ENCODE measurements at places on chromosomes 11 and 22.

GRCh38 chr11:126483621-126484195 is 128.2 kb downstream of the ST3GAL4 start:
- DNase-seq, result no peak

DNA sequence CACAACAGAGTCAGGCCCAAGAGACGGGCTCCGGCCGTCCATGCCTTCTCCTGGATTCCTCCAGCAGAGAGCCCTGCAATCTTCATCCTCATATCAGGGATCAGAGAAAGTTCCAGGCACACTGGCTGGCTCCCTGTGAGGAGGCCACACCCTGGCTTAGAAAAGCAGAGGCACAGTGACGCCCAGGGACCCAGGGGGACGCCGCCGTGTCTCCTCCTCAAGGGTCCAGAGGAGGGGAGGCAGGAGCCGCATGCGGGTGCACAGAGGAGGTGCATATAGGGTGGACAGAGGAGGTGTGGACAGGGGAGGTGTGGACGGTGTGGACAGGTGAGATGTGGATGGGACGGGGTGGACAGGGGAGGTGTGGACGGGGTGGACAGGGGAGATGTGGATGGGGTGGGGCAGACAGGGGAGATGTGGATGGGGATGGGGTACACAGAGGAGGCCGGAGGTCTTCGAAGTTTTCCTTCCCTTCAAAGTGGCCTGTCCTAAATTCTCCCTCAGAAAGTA is 1521.9 kb downstream of the BRD1 start:
- no peak for DNase-seq

DNA sequence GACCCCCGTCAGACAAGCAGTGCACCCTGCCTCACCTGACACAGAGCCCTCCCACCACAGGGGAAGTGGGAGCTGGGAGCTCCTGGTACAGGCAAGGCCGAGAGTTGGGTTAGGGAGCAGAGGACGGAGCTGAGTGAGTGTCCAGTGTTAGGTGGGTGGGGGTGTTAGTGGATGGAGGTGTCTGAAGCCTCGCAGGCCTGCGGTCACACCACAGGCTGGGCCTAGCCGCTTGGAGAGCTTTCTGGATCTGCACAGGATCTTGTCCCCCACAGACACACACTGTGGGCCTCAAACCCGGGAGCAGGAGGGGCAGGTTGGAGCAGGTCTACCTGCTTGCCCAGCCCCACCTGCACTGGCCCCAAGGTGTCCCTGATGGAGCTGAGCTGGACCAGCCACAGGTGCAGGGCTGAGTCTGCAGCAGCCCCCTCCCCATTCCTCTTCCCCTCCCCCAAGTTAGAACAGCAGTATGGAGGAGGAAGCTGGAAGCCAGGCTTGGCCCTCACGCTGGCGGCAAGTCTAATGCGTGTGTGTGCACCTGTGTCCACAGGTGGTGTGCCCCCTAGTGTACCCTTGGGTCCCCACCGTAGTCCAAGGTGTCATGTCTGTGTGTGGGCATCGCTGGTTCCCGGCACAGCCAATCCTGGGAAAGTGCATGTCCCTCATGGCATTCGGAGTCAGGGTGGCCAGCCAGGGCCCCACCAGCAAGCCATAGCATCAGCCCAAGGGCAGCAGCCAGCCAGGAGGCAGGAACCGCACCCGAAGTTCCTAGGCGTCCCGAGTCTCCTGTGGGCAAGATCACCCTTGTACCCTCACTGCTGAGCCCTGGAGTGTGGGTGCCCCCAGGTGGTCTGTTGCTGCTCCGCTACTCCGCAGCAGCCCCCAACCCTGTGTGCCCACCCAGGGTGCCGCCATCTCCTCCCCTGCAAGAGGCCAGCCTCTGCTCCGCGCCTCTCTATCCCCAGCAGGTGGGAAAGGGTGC is 2.0 kb upstream of the GATD1 start:
- no peak for DNase-seq

DNA sequence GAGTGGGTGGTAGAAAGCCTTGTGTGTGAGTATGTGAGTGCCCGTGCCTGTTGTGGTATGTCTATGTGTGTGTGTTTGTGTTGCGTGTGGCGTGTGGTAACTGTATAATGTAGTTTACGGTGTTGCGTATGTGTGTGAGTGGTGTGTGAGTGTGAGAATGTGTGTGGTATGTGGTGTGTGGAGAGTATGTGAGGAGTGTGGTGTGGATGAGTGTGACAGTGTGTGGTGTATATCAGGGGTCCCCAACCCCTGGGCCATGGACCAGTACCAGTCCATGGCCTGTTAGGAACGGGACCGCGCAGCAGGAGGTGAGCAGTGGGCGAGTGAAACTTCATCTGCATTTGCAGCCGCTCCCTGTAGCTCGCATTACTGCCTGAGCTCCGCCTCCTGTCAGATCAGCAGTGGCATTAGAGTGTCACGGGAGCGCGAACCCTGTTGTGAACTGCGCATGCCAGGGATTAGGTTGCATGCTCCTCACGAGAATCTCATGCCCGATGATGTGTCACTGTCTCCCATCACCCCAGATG is 5.7 kb downstream of the UPK3A start:
- DNase-seq, result no peak

DNA sequence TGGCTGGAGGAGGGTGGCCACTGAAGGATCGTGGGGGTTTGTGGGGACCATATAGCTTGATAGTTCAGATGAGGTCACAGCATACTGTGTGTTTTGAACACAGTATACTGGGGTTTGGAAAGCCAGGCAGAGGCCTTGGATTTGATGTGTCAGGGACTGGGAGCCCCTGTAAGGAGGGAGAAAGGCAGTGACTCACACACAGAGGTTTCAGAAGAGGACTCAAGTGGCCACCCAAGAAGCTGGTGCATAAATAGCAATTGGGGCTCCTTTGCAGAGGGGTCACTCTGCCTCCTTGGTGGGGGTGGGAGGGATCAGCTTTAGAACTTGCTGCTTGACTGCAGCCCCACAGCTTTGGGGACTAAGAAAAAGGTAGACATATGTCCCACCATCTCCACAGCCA is 39.3 kb downstream of the SLC5A1 start:
- DNase-seq, result no peak

DNA sequence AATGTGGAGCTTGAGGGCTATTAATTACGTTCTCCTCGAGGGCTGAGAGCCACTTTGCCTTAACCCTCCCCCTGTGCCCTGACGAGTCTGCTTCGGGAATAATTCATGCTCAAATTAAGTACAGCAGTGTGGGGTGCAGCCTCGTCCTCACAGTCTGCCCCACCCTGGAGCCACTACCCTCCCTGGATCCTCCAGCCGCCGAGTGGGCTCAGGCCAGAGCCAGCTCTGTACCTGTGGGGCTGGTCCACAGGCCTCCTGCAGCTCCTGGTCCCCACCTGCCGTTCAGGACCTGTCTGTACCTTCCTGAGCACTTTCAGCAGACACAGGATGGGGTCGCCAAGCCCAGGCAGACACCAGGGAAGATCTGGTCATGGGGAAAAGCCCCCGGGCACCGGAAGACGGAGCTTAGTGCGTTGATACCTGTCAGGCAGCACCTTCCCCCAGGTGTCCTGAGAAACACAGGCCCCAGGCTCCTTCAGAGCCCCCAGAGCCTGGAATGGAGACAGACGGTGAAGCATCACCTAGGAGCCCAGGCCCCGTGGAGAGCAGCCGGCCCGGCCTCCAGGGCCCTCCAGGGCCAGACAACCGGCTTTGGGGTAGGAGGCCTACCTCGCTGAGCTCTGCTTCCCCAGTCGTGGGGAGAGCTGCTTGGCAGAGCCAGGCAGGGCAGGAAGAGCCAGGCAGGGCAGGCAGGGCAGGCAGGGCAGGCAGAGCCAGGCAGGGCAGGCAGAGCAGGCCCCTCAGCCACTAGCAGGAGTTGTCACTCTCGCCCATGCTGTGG is 9.7 kb downstream of the TSPAN32 start:
- DNase-seq, result no peak

DNA sequence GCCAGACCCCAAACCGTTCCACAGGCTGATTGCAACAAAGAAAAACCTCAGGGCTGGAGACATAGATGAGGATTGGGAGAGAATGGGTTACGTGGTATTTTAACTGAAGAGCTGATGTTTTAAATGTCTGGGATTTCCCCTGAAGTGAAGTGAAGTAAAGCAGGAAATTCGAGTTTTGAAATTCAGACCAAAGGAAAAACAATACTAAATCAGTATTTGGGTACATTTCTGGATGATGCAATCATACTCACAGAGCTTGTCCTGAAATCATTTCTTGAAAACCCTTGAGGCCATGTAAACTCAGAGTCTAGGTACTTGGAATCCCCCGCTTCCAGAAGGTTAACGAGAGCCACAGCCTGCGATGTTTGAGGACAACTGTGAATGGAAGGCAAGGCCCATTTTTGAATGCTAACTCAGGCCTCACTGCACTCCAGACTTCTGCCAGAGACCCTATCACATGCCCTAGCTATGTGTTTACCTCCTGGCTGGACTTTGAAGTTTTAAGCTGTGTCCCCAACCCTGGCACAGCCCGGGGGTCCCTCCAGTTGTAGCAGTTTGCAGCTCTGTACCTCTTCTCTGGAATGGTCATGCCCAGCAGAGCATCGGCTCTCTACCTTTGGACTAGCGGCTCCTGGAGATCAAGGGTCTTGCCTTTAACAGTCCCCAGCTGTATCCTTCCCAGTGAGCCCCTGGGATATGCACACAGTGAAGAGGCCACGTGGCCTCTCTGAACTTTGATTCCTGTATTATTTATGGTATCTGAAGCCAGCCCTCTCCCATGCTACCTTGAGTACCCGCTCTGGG is 5.4 kb upstream of the FTH1 start:
- peak; percentile 23 for DNase-seq

- no peak for DNase-seq
Observed at GRCh38 chr11:73034331-73034730, 107.8 kb downstream of the FCHSD2 start.

DNA sequence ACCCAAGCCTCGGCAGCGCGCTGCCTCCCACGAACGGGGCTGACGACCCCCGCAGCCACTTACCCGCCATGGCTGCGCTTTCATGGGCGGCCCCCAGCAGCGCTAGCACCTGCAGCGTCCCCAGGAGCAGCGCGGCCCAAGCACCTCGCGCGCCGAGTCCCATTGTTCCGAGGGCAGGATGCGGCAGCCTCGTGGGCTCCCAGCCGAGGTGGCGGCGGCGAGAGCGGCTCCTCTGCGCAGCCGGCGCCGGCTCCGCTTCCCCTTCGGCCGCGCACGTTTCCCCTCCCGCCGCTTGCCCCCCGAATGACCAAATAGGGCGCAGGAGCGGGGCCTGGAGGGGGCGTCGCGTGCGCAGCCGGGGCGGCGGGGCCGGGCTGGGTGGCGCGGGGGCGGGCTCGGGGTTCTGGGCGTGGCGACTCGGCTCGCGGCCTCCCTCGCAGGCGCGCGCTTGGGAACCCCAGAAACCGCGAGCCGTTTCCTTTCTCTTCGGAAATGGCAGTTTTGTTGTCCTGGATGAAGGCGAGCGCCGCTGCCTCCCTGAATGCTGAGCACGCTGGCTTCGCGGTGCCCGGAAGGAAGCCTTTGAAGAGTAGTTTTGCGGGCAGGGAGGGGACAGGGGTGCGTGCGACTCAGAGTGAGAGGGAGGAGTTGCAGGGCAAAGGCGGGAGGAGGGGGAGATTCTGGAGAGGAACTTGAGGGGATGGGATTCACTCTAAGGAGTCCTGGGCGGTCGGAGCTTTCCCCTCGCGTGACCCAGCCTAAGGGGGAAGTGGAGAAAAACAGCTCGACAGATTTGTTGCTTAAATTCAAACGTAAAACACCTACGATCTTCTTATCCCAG is at the start of gene TMEM123:
Gene TMEM123, minus strand, starts transcription at position 305 of the 841 bp plus-strand sequence. Its CDS starts 142 bp downstream, at position 163.
- peak; percentile 6 for DNase-seq

GRCh38 chr22:20115691-20116375 is at the start of gene RANBP1:
RANBP1 (plus strand) TSS chr22:20116104; CDS start chr22:20116185, 81 bp downstream.
- DNase-seq, result no peak

DNA sequence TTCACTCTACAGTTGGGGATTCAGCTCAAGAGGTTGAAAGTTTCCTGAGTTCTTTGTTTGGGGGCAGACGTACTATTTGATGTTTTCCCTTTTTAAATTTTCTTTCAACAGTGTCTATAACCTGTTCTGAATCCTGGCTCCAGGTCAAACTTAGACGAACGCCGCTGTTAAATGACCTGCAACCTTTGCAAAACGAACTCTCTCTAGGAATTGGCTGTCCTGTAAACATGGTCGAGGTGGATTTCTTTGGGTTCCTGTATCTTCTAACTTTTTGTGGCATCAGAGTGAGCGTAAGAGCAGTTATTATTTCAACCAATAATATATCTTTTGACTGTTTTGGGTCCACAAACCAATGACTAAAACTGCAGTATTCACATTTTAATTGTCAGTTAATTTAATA is 1.6 kb downstream of the OOSP4A start:
- DNase-seq, result no peak

DNA sequence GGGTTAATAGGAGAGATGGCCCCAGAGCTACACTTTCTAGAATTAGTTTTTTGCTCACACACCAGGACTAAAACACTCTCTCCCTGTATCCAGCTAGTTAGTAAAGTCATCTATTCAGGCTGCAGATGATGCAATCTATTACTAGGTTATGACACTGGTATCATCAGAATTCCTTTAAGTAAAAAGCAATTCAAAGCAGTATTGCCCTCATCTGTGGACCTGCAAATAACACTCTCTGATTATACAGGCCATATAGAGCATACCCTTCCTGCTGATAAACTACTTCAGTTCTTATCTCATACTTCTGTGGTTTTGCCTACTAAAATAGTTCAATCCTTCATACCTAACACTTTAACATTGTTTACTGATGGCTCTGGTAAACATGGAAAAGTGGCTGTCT is 13.5 kb upstream of the MTMR2 start:
- DNase-seq, result no peak

- no peak for DNase-seq
Observed at GRCh38 chr11:83948200-83948599, 662.0 kb upstream of the CCDC90B start.

DNA sequence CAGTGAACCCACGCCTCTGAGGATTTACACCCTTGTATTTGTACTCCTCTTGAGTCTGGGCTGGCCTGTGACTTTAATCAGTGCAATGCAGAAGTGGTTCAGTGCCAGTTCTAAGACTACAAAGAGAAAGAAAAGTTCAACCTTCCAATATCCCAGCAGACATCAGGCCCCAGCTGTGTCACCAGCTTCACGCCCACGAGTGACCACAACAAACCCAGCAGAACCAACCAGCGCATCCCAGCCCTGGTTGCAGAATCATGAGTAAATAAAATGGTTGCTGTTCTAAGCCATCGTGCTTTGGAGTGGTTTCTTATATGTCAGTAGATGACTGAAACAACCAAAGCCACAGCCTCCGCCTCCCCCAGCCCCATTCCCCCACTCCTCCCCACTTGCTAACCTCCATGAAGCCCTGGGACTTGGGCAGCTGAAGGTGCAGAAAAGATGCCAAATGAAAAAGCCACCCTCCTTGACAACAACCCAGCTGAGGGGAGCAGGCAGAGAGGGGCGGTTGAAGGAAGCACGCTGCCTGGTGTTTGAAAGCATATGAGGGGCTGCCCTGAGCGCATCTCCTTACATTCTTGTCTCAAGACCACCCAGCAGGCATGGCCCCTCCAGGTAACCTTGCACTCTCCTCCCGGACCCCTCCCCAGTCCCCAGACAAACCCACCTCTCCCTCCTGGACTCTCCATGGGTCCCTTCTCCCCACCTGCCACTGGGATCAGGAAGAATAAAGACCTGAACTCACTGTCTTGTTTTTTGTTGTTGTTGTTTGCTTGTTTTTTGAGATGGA is 20.9 kb downstream of the TSKU start:
- DNase-seq, result no peak

- DNase-seq, result no peak
Observed at GRCh38 chr11:16291729-16292128, 64.6 kb downstream of the SOX6 start.

- no peak for DNase-seq
Observed at GRCh38 chr11:71136095-71136845, 116.1 kb downstream of the SHANK2 start.

- DNase-seq, result peak; percentile 64
Observed at GRCh38 chr11:848380-848931, 5.8 kb downstream of the TSPAN4 start.

Measured in G401 (cell line).